ENCODE measurements at places on chromosomes 5 and 9.

- H3K4me1 ChIP-seq, result peaks cover 19% of the 10 kb centered on the region
- no peak for DNase-seq
Observed at GRCh38 chr5:73823508-73823925, 197.5 kb downstream of the ARHGEF28 start.

DNA sequence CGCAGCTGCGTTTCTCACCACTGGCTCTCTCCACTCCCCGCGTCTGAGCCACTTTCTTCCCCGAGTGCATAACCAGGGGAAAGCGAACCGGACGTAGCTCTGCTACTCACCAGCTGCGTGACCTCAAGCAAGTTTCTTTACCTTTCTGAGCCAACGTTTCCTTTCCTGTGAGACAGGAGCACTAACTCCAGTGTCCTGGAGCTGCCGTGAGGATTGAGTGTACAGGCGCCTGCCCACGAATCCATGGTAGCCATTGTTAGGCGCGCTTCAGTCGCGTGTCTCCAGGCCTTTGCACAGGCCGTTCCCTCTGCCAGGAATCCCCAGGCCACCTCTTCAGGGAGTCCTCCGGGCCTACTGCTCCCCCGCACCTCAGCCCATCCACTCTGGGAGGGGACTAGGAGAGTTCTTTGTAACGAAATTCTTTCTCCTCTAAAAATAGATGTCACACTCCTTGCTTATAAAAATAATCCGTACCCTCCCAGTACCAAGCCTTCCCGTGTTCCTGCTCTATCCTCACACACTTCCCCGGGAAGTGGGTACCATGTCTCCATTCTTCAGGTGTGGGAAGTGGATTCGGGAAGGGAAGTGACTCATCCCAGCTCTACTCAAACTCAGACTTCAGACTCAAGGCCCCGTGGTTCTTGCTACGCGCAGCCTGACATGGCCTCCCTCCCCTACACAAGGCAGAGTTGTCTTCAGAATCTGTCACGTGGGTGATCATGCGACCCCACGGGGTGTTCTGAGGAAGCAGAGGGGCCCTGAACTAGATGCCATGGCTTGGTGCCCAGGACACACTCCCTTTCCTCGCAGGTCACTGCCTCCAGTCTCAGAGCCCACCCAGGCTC lies 16.1 kb upstream of the CRB2 start:
- peaks cover 13% of the 10 kb centered on the region for H3K4me1 ChIP-seq
- H3K27ac ChIP-seq, result peak overlapping the region; percentile 10
- H3K36me3 ChIP-seq, result no peaks in the 10 kb centered on the region
- no peak overlapping the region for H3K4me3 ChIP-seq
- H3K27me3 ChIP-seq, result peaks cover 13% of the 10 kb centered on the region
- DNase-seq, result no peak

DNA sequence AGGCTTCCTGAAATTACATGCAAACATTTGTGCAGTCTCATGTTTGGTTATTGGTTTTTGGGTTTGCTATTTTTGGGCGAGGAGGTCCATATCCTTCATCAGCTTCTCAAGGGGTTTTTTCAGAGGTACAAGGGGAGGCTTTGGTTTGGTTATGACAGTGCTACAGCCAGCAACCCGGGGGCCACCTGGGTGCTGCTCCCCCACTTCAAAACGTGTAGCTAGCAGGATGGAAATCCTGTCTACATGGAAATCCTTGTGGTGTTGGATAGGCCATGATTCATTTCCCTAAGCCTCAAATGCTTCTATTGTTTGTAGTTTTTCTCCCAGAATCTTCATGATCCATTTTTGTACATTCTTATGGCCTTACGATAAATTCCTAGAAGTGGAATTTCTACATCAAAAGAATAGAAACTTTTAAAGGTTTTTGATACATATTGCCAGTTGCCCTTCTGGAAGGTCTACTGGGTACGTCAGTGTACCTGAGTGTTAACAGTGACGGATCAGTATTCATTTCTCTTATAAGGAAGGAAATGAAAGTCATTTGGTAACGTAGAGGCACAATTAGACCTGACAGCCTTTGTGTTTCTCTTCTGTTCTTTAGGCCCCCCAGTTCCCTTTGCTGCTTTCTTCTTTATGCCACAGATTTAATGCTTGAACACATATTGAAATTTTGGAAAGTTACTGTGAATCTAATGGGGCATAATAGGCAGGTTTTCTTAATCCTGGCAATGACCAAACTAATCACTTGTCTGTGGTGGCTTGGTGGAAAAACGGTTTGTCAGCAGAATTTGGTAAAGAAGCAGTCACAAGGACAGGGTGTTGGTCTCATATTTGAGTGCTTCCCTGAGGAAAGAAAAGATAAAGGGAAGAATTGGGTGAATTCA lies 69.7 kb upstream of the ABL1 start:
- H3K27me3 ChIP-seq, result no peaks in the 10 kb centered on the region
- peaks cover 25% of the 10 kb centered on the region for H3K4me1 ChIP-seq
- no peak overlapping the region for H3K27ac ChIP-seq
- H3K36me3 ChIP-seq, result no peaks in the 10 kb centered on the region

DNA sequence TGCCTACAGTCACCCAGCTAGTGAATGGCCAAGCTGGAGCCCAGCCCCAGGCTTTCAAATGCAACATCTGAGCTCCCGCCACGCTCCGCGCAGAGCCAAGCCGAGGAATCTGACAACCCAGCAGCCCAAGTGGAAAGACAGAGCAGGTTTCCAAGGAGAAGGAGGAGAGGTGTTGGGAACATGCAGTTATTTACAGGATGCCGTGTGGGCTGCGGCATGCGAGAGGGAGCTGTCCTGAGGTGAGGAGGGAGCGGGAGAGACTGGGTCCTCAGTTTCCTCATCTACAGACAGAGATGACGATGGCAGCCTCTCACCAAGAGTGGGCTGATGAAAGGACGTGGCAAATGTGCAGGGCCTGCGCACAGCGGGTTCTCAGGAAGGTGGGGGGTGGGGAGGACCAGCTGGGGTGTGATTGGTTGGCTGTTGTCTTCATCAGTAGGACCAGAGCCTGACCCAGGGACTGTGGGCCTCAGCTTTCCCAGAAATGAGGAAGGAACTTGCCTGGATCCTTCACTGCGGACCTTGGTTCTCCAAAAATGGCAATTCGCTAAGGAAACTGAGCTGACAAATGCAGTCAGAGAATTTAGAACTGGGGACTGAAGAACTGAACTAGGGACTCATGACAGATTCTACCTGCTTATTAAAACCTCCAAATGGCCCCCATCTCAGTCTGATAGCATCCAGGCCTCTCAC lies 14.8 kb upstream of the CPLX2 start:
- no peaks in the 10 kb centered on the region for H3K36me3 ChIP-seq
- no peaks in the 10 kb centered on the region for H3K4me1 ChIP-seq
- DNase-seq, result no peak
- H3K4me3 ChIP-seq, result no peak overlapping the region
- H3K27ac ChIP-seq, result no peak overlapping the region

DNA sequence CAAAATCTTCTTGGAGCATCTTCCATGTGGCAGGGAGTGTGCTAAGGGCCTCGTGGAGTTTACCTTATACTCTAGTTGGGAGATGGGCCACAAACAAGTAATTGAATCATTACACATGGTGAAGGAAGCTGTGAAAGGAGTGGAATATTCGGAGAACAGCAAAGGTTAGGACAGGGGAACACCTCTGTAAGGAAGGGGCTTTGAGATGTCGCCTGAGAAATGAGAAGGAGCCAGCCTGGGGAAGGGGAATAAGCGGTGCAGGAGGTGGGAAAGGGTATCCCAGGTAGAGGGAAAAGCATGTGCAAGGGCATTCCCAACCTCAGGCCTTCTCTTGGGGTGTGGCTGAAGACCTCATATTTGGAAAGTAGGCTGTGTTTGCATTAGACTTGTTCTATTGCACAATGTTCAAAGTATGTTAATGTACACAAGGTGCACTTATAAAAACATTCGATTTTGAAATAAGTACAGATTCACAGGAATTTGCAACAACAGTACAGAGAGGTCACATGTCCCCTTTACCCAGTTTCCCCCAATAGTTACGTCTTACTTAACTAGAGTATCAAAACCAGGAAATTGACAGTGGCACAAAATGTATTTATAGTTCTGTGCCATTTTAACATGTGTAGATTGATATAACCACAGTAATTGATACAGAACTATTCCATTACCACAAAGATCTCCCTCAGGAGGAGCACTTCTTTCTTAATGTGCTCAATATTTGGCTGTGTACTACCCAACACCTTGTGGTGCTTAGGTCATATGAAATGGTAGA lies 2.4 kb upstream of the STOM start:
- peaks cover 24% of the 10 kb centered on the region for H3K4me1 ChIP-seq
- peaks cover 19% of the 10 kb centered on the region for H3K27me3 ChIP-seq
- H3K36me3 ChIP-seq, result no peaks in the 10 kb centered on the region
- no peak overlapping the region for H3K27ac ChIP-seq
- H3K4me3 ChIP-seq, result no peak overlapping the region
- no peak for DNase-seq

DNA sequence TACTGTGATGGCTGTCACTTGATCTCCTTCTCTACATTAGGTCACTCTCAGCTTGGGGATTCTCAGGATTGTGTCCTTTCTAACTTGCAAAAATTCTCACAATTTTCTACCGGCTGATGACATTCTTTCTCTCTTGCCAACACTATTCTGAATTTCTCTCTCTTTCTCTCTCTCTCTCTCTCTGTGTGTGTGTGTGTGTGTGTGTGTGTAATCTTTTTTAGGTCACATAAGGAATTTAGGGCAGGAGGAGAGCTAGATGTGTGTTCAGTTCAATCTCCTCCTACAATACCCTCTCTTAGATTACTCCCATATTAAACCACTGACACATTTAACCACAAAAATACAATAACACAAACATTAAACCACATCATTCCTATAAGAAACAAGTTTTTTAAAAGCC lies 242.3 kb upstream of the NREP start:
- H3K27ac ChIP-seq, result no peak overlapping the region
- no peaks in the 10 kb centered on the region for H3K27me3 ChIP-seq
- no peak for DNase-seq

GRCh38 chr5:98464737-98465330 lies 308.6 kb upstream of the RGMB start:
- no peak overlapping the region for H3K27ac ChIP-seq
- H3K4me3 ChIP-seq, result no peak overlapping the region
- DNase-seq, result no peak

All from progenitor cell of endocrine pancreas (in vitro differentiated cells).